ENCODE measurements at places on chromosomes 11 and 22. TPM values are rescaled to one million over a fixed set of nuclear protein-coding genes. Genes with fewer than 3 reads are reported as not detected.

The MMP13 gene
- not detected for total RNA-seq

The PLA2G3 gene
- total RNA-seq: not detected

The BIRC3 gene
- total RNA-seq: 171 TPM

The SLC22A6 gene
- total RNA-seq: not detected

The MRTFA gene
- total RNA-seq: 35.3 TPM

The MS4A15 gene
- not detected for total RNA-seq

The OR4A16 gene
- total RNA-seq: not detected

The BBS1 gene
- total RNA-seq: 19.3 TPM

The MS4A5 gene
- total RNA-seq: not detected

The CYB5R2 gene
- total RNA-seq: 5.6 TPM

The ENTHD1 gene
- total RNA-seq: 0.46 TPM

The PHOX2A gene
- not detected for total RNA-seq

The BCR gene
- 34.1 TPM for total RNA-seq

The CNTF gene
- total RNA-seq: 2.2 TPM

The OR51B4 gene
- not detected for total RNA-seq
